ENCODE measurements at places on chromosomes 2 and 18. TPM values are rescaled to one million over a fixed set of nuclear protein-coding genes. Genes with fewer than 3 reads are reported as not detected.

Gene DNAH6
- 0.51 TPM for total RNA-seq

Gene SFT2D3
- 11.6 TPM for total RNA-seq

Gene ALPP
- total RNA-seq, result not detected

Gene TMEM178A
- 4.9 TPM for total RNA-seq

Gene AQP12B
- total RNA-seq, result not detected

Gene LRATD1
- 12.9 TPM for total RNA-seq

Gene HOXD3
- 1.9 TPM for total RNA-seq

Gene CERS6
- 49.6 TPM for total RNA-seq

Gene SERPINB4
- total RNA-seq, result not detected

Gene ELOA2
- total RNA-seq, result not detected

Gene FAM98A
- total RNA-seq, result 28.9 TPM

Gene NUP35
- 27.3 TPM for total RNA-seq

Gene FKBP1B
- total RNA-seq, result 6.1 TPM

Gene CHRND
- total RNA-seq, result 34.2 TPM

Gene CPO
- total RNA-seq, result 1.6 TPM

Gene FBXO41
- total RNA-seq, result 0.41 TPM

Gene LBX2
- not detected for total RNA-seq

Gene RSAD2
- total RNA-seq, result 2.6 TPM

Gene FTCDNL1
- total RNA-seq, result 6.7 TPM

Gene PLB1
- 2.4 TPM for total RNA-seq

Gene PCARE
- total RNA-seq, result 3.3 TPM

Gene MREG
- total RNA-seq, result 4.4 TPM

Gene ZNF521
- 85.8 TPM for total RNA-seq

Gene SLC5A6
- 26.1 TPM for total RNA-seq

Gene RUFY4
- not detected for total RNA-seq

Gene MAL
- total RNA-seq, result 16.9 TPM

Gene SP140
- 1.7 TPM for total RNA-seq

Gene OTOS
- not detected for total RNA-seq

Gene CFAP53
- total RNA-seq, result 0.31 TPM

Gene BCL11A
- 19.9 TPM for total RNA-seq

Gene CYP27A1
- total RNA-seq, result 19.8 TPM

Gene TMEM163
- 0.72 TPM for total RNA-seq

Gene CIB4
- not detected for total RNA-seq

Gene CDH7
- total RNA-seq, result 0.62 TPM

Gene MROH2A
- total RNA-seq, result 2.5 TPM

Gene VWA3B
- 0.10 TPM for total RNA-seq

Gene WDR54
- total RNA-seq, result 11.2 TPM

Gene GTF2A1L
- total RNA-seq, result 5.0 TPM

Gene TET3
- 10.6 TPM for total RNA-seq

All from tongue (tissue), 3 donors.